Inflammatory macrophage treated with lipopolysaccharide for 4 hours (primary cell): ENCODE measurements at places on chromosomes 2 and 18.

GRCh38 chr2:161010503-161011015 lies 149.7 kb upstream of the TANK start:
- DNase-seq, result no peak

GRCh38 chr2:46334389-46335271 lies 37.4 kb downstream of the EPAS1 start:
- peak; percentile 69 for DNase-seq

GRCh38 chr18:64082513-64082912 lies 66.4 kb downstream of the LINC00305 start:
- DNase-seq, result no peak

DNA sequence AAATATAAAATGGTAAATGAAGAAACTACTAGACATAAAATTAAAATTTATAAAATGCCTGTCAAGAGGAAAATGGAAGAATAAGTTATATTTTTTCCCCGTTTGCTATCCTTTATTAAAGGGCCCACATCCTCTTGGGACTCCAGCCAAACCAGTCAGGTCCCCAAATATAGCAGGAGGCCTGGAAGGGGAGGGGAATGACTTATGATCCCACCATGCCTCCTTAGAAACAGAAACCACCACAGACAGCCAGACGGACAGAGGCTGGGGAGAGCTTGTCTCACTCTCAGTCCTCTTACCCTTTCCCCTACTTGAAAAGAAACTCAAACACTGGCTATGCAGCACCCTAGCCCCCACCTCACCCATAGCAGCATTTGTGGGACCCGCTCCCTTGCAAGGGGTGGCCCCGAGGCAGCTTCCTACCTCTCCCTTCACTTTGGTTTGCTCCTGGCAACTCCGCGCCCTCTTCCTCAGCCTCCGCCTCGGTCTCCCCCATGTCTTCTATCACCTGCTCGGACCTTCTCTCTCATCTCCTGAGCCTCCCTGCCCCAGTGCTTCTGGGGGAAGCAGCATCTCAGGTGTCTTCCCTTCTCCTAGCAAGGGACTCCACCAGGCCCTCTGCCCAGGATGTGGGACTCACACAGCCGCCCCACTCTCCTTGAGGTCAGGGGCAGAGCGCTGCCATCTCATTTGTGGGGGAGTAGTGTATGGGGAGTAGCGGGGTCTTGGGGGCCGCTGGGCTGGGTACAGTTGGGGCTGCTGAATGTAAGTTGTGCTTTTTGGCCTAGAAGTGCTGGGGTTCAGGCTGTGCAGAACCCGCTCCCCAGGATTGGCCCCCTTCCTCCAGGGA lies 37.4 kb upstream of the ANKRD62 start:
- no peak for DNase-seq

DNA sequence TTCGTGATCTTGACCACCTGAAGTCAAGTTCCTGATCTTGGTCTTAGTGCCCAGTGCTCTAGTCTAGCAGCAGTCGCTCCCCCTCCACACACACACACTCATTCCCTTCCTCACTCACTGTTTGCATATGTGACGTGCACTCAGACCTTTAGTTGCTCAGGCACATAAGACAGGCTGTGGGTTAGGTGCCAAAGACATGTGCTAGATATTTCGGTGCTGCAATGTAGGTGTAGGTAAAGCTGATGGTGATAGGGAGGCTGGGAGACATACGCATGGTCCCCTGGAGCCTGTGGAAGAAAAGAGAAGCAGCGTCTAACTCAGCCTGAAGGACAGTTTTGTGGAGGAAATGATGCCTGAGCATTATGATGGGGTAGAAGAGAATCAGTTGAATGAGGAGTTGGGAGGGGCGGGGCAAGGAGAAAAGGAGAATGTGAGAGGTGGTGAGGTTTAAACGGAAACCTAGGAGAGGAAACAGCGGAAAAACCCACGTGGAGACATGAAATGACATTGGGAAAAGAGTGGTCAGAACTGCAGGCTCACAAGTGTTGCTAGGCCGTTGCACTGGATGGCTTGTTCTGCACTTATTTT lies 3.8 kb downstream of the TTC39C start:
- no peak for DNase-seq

DNA sequence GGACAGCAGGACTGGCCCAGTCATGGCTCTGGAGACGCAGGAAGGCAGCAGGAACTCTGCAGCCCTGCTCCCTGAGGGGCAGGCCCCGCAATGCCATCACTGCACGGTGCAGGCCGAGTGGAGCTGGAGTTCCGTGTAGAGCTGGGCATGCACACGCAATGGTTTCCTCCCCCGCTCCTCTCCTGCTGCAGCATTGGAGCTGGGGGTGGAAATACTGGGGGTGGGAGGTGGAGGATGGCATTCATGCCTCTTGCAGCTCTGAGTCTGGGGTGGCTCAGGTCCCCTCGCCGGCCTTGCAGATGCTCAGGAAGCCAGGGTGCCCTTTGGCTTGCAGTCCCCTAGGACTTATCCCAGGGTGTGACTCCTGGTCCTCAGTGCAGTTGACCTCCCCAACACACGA lies 78.3 kb upstream of the ASB18 start:
- DNase-seq, result no peak

DNA sequence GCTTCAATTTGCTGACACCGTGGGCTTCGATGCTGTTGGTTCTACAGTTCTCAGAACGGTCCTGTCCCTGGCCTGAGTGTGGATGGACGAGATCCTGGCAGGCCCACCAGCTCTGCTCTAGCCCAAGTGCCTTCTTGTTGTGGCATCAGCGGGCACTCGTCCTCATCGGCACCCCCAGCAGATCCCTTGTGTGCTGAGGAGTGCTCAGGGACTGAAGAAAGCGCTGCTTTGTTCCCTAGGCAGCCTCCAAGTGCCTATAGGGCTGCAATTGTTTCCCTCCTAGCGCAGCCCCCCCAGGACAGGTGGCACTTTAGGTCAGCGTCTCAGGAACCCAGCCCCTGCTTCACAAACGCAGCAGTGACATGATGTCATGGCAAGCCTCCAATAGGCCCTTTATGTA lies 217.7 kb downstream of the AGAP1 start:
- DNase-seq, result no peak

DNA sequence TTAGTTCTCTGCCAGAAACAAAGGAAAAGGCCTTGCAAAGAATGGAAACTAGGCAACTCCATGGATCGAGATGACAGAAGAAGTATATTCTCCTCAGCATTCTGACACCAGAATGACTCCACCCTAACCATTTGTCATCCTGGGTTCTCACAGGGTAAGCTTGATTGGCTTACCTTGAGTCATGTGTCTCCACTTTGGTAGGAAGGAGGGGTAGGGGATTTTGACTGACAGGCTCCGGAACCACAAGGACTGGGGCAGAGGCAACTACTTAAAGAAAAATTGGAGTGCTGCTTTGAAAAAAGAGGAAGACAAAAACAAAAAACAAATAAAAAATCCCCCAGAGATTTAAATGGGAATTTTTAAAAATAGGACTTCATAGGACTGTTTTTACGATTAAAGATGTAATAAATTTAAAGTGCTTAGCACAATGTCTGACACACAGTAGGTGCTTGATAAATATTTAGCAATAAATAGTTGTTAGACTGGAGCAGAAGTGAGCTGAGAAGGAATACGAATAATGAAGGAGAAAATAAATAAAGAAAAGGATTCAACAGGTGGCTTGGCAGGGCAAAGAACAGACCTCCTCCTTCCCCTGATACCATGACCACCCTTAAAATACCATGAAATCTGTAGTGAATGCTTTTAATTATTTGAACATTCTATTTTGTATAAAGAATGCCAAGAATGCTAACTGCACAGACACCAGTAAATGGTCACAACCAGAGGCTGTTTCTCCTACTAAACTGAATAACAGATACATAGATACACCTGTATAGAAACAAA lies 230.2 kb downstream of the CDCA7 start:
- DNase-seq, result peak; percentile 41
